Skeletal muscle cell (primary cell): ENCODE measurements at places on chromosomes 3 and 15.

DNA sequence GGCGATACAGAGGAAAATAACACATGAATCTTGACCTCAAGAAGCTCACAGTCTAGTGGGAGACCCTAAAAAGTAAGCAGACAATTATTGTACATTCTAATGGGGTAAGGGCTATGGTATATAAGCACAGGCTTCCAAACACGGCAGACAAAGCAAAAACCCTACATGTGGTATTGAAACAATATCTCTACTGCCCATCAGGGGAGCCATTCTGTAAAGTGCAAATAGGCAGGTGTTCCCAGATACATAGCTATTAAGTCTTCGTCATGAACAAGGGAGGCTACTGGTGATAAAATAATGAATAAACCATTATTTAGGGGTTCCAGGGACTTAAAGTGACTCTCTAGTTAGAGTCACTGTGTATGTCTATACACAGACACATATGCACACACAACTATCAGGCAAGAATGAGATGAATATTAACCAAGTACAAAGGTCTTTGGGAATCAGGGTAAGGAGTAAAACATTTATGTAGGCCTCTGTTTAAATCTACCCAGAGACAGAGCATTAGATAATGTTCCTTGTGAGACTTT is 38.7 kb upstream of the ASB14 start:
- no peak for DNase-seq

- DNase-seq: peak; percentile 61
Observed at GRCh38 chr3:132787616-132788300, 65.5 kb upstream of the NPHP3 start.

GRCh38 chr3:128473737-128474136 is 7.0 kb upstream of the DNAJB8 start:
- no peak for DNase-seq

GRCh38 chr15:27645672-27646071 is 453.4 kb downstream of the OCA2 start:
- DNase-seq: no peak

DNA sequence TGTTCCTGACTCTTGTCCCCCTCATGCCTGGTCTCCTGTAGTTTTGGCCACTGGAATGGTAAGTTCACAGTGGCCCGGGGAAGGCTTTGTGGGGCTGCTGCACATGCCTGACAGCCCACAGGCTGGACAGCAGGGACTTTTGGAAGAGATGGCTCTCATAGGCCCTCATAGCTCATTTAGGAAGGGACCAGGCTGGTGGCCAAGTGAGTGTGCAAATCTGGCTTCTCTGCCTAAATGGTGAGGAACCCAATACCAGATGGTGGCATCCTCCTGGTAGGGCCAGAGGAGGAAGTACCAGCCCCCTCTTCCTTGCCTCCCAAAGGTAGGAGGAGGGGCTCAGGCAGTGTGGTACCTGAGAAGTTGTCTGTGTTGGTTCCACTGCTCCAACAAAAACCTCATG is 25.6 kb downstream of the ALPK3 start:
- DNase-seq: no peak

DNA sequence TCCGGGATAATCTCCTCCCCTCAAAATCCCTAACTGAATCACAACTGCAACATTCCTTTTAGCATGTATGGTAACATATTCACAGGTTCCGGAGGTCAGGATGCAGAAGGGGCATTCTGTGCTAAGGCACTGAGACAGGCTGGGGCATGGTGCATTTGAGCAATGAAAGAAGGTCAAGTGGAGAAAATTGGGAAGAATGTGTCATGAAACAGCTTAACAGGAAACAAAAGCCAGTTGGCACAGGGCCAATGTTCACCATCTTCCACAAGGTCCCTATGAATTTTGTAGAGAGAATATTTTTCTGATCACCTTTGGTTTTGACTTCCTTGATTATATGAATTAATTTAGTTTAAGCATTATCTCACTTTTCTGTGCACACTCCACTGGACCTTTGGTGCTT is 587.7 kb upstream of the NR2F2 start:
- DNase-seq: no peak

DNA sequence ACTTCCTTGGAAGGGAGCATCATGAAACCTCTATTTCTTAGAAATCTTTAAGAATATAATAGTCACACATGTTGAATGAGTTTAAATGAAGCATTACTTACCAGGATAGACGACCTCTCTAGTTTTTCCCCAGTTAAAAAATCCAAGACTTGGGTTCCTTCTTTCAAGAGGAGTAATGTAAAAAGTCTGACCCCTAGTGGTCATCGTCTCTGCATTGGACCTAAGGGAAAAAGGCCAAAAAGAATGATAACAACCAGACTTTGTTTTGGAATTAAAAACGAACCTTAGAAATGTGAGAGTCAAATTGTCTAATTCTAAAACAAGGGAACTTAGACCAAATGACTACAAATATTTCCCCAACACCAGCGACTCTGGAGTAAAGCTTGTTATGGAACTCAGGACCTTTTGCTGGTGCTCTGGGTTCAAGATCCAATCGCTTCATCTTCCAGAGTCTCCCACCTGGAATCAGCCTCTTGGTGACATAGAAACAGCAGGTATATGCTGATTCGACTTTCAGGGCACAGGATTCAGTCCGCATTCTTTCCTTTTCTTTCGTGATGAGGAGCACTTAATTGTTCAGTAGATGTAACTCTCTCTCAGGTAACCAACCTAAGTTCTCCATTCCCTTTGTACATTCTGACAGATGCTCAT is 214.8 kb upstream of the TPRG1 start:
- DNase-seq: no peak

GRCh38 chr15:55289011-55289745 is 435 bp downstream of the RAB27A start:
- DNase-seq: no peak

GRCh38 chr3:15787941-15788340 is 9.8 kb downstream of the ANKRD28 start:
- DNase-seq: no peak

DNA sequence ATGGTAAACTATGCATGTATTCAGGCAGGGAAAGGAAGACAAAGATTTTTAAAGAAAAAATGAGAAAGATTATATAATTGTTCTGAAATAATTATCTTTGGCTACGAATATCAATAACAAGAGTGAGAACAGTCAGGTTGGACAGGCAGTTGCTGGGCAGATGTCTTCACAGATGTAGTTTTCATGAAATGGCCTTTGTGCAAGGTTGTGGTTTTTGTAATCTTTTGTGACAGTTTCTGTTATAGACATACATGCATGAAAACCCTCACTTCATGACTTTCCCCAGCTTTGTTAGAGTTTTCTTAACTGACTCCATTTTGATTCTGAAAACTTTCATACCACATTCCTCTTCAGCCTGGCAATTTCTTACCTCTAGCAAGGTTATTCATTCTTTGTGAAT is 34.9 kb upstream of the SLC25A36 start:
- DNase-seq: no peak

- no peak for DNase-seq
Observed at GRCh38 chr3:53192608-53193007, 31.6 kb downstream of the PRKCD start.

GRCh38 chr3:16303037-16303575 is 38.1 kb downstream of the OXNAD1 start:
- no peak for DNase-seq

DNA sequence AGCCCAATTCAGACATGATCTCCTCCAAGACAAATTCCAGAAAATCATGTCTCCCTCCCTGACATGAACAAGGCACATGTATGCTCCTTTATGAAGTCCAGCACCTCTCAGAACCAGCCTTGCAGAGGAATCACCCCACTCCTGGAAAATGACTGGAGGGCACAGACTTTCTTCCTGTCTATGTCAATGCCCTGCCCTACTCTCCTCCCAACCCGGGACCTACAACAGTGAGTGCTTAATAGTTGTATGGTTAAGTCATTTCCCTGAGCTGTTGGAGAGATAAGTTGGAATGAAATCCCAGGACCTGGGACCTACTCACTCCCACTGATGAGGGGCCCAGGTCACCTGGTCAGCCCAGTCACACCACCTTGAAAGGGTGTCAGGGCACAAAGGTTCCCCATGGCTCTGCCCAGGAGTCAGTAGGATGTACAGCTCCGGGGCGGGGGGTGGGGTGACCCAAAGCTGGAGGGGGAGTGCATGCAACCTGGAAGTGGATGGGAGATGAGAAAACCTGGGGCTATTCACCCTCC is 80.1 kb upstream of the HERC1 start:
- no peak for DNase-seq

DNA sequence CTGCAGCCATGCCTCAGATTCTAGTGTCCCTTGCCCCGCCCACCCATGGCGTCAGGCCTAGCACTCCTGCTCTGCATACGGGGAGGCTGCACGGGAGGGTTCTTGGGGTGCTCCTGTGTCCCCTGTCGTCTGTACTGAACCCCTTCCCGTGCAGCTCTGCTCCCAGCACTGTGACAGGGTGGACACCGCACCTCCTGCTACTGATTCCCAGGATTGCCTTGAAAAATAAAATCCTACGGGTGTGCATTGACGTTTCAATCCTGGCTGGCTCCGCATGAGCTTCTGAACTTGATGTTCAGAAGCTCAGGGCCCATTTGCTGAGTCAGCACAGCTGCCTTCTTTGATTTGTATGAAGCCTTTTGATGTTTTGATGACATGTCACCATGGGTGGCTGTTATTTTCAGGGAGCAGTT is 176.4 kb downstream of the APBA2 start:
- DNase-seq: no peak

GRCh38 chr3:53833700-53834099 is 12.5 kb downstream of the CHDH start:
- no peak for DNase-seq

DNA sequence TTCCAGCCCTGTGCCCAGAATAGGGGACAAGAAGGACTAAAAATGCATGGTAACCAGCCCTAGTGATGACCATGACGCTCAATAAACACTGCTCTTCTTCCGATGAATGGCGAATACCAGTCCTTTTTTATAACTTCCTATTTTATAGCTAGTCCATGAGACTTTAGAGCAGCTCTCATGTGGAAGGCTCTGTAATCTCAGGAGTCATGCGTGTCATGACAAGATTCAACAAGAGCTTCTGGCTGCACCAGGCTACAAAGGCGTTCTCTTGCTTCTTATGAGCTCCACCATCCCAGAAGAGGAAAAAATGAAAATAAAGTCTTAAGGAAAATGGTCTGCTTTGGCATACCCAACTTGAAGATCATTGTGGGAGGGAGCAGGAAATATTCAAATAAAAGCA is 141.0 kb downstream of the TMCO5A start:
- DNase-seq: no peak

DNA sequence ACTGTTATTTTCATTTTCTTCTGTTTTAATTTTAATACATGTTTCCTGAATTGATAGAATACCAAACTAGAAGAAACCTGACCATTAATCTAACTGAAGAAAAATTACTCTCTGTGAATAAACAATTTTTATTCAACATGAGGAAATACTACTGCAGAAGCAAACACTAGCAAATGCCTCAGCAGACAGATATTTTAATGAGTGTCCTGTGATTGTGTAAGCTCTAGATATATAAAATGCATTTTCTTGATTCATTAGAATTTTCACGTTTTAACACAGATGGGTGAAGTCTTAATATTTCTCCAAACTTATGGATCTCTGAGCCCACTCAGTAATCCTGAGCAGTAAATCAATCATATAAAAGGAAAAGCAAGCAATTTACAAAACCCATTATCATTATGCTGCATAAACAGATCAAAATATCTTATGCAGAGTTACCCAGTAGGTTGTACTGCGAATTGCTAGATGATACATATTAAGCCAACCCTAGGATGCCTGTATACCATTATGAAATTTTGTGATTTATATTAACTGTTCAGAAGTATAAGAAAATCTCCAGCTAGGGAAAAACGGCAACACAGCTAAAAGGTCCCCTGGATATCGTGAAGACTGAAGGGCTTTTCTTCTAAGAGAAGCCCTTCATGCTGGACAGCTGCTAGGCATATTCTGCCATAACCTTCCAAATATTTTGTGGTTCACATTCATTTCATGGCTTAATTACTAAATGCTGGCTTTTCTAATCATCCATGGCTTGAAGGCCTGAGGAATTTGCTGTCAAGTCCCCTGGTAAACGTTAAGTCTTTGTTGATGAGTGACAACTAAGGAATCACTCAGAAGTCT is 157.7 kb upstream of the TGFBR2 start:
- DNase-seq: no peak

DNA sequence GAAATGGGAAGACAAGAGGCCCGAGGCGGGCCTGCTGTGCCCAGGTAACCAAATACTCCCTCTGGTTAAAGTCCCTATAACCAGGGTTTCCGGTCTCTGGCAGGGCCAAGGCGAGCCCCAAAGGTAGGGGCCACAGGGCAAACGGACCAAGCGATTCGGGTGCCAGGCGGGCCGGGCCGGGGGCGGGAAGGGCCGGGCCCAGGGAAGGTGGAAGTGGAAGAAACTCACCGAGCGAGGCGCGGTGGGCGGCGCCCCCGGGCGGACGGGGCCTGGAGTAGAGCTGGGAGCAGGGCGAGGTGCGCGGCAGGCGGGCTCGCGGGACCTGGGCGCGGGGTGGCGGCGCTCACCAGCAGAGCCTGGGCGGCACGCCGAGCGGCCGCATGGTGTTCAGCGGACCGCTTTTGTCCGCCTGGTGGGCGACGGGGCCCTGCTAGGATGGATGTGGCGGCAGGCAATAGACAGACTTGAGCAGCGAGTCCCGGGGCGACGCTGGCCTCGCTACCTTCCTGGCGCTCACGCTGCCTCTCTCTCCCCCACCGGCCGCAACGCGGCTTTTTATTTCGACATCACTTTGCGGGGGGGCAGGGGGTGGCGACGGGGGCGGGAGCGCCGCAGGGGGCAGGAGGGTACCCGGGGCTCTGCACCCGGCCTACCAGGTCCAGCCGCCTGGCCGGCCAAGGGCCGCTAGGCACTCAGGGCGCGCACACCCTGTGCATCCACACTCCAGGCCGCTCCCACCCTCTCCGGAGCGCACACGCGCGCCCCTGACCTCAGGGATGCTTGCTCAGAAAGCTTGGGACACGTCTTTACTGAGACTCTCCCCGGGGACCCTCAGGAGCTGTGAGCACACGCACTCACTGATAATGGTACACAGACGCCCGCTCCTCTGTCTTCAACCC is at the start of gene GATA2:
TSS of gene GATA2 (minus strand) at position 531 of the 899 bp plus-strand sequence. CDS start 6,170 bp downstream, outside the sequence.
- DNase-seq: no peak

GRCh38 chr15:86183596-86184491 is 104.2 kb downstream of the AGBL1 start:
- peak; percentile 10 for DNase-seq

- no peak for DNase-seq
Observed at GRCh38 chr3:8709801-8710507, 23.6 kb upstream of the CAV3 start.

GRCh38 chr15:22992024-22992326 is 11.8 kb upstream of the CYFIP1 start:
- no peak for DNase-seq
